ENCODE measurements at places on chromosomes 11 and 22.

- DNase-seq, result no peak
Measured at GRCh38 chr11:74691755-74692154, 39.5 kb downstream of the CHRDL2 start.

DNA sequence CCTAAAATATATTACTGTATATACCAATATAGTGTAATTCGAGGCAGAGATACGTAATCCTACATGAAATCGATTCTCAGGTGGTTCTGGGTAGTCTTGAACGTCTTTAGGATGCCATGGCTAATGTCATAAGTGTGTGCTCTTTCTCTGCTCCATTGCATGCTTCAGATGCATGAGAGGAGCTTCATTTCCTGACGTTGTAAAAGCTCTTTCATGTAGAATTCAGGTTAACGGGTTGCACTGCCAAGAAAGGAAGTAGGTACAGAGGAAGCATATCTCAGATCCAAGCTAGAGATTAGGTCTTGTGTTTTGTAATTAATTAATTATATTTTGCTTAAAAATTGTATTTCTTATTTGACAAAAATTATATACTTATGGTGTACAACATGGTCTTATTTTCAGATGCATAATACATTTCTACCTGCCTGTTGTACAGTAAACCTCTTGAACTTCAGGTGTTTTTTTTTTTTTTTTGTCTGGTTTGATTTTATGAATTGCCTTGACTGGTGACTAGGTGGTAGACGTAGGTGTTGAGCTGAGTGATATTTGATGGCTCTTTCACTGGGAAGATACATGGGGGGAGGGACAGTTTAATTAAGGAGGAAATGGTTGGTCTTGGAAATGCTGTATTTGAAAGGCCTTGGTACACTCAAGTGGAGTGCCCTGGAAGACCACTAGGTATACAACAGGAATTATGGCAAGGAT lies 9.3 kb downstream of the NUP50 start:
- DNase-seq, result no peak

DNA sequence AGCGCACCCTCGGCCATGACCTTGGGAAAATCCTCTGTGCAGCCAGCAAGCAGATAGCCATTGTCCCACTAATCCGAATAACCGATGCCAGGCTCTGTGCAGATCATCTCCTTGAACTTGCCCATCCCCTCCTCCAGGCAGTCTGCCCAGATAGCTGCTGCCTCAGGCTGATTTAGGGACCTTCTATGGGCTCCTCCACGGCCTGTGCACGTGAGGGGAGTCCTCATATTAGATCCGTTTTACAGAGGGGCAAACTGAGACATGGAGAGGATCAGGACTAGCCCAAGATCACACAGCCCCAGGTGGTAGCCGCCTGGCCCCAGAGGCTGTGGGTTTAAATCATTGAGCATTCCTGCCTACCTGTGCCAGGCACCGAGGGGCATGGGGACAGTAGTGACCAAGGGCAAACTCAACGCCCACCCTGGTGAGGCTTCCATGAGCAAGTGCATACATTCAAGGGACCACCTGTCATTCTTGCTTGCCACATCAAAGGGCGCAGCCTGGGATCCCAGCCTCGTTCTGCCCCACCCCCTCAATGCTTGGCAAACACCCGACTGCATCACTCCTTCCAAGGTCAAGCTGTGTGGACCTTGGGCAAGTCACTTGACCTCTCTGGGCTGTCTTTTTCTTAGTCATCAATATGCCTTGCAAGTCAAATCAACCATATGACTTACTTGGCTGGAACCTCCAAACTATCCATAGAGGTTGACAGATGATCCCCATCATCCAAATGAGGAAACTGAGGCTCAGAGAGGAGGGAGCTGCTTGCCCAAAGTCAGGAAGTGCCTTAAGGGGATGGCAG lies 131.6 kb downstream of the MN1 start:
- DNase-seq, result no peak

- DNase-seq, result no peak
Measured at GRCh38 chr11:79940165-79940564, 499.3 kb upstream of the TENM4 start.

- no peak for DNase-seq
Measured at GRCh38 chr11:121035780-121036179, 11.9 kb downstream of the TBCEL start.

GRCh38 chr22:18136563-18137320 lies 13.2 kb upstream of the USP18 start:
- no peak for DNase-seq

All from SHP77 treated with DMSO at 0.1 percent for 48 hours (cell line).